ENCODE measurements at places on chromosomes 7 and 10. TPM values are rescaled to one million over a fixed set of nuclear protein-coding genes. Genes with fewer than 3 reads are reported as not detected.

DNA sequence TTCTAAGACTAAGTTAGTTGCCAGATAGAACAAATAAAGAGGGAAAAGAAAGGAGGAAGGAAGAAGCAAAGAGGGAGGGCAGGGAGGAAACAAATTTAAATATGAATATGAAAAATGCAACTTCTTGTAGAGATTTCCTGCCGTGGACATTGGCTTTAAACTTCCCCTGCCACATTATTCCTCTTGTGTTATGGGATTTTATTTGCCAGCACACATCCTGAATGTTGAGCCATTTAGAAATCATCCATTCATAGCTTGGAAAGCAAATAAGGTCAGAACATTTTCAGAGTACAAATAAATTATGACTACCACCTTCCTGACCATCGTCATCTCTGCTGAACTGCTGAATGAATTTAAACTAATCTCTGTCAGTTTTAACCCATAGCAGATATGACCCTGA lies 911.9 kb upstream of the LRRN3 start:
- no peak for DNase-seq

- DNase-seq = no peak
Measured at GRCh38 chr7:99767662-99768061, 16.3 kb downstream of the CYP3A4 start.

DNA sequence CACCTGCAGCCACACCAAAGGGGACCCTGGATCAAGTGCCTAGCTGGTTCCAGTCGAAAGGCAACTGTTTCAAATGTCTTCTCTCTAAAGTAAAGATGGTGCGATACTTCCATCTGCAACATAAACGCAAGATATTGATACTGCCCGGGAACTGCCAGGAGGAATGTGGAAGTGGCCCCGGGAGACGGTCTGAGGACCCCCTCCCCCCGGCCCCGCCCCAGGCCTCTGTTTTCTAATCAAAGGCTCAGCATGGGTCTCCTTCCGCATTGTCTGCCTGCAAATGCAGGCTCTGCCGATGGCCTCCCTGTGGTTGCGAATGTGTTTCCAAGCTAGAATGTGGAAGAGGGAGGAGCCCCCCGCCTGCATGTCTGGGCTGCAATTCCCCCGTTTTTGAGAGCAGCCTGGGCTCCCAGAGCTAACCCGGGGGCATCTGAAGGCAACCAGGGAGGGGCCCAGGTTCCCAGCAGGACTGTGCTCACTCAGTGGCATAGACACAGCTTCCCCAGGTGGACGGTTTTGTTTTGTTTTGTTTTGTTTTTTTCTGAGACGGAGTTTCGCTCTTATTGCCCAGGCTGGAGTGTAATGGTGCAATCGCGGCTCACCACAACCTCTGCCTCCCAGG lies 223.9 kb upstream of the PPP2R2D start:
- no peak for DNase-seq

- no peak for DNase-seq
Measured at GRCh38 chr10:82826132-82826531, 951.1 kb downstream of the NRG3 start.

GRCh38 chr10:72335394-72336258 lies 19.1 kb downstream of the DNAJB12 start:
- no peak for DNase-seq

DNA sequence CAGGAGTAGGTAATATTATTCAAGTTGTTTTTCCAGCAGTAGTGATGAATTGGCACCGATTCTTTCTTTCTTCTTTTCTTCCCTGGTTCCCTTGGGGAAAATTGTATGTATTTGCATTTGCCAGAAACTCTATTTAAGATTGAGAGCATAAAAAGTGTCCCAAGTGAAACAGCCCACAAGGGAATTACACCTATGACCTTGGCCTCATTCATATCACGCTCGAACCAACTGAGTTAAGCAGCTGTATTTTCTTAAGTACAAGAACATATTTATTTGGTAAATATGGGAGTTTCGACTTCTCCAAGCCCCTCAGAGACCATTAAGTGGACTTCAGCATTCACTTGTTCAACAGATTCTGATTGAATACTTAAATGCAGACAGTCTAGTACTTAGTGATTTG lies 54.1 kb upstream of the MET start:
- no peak for DNase-seq

- DNase-seq = no peak
Measured at GRCh38 chr7:49692516-49692915, 80.9 kb upstream of the VWC2 start.

GRCh38 chr10:23079700-23080099 lies 15.7 kb upstream of the MSRB2 start:
- DNase-seq = no peak

DNA sequence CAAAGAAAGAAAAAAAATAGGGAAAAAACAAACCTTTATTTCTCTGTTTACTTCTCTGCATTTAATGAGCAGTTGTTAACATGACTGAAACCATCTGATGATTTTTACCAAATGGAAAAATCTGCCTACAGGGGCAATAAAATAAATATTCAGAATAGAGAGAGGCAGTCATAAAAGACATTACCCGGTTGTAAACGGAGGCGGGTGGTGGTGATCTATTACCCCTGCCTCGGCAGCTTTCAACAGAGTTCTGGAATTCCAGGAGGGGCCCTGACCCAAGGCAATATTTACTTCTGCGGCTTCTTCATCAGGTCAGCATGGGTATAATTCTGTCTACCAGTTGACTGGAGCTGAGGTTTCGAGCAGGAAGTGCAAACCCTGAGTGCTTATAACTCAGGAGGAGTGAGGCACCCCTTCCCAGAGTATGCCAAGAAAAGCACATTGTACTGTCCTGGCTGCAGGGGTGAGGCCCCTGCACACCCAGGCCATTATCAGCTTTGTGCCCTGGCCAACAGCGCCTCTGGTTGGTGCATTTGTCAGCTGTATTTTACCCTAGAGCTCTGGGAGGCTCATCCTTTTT lies 8.2 kb upstream of the CXCL12 start:
- DNase-seq = no peak

DNA sequence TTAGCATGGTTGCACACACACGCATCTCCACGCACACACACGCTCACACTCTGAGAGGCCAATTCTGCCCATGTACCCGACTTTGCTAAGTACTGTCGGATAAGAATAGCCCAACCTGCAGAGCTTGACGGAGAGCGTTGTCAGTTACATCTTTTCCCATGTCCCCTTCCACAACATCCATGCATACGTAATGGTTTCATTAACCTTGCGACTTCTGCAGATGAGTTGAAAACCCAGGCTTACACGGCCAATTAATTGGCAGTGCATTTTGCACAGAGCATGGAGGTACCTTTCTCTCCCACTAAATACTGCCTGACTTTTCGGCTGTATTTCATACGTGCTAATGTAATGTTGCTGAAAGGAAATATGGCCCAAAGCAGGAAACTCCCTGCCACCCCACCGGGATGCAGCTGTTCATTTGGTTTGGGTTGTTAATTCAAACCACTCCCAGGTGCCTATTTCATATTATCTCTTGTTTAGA lies 291.2 kb upstream of the HABP2 start:
- no peak for DNase-seq

DNA sequence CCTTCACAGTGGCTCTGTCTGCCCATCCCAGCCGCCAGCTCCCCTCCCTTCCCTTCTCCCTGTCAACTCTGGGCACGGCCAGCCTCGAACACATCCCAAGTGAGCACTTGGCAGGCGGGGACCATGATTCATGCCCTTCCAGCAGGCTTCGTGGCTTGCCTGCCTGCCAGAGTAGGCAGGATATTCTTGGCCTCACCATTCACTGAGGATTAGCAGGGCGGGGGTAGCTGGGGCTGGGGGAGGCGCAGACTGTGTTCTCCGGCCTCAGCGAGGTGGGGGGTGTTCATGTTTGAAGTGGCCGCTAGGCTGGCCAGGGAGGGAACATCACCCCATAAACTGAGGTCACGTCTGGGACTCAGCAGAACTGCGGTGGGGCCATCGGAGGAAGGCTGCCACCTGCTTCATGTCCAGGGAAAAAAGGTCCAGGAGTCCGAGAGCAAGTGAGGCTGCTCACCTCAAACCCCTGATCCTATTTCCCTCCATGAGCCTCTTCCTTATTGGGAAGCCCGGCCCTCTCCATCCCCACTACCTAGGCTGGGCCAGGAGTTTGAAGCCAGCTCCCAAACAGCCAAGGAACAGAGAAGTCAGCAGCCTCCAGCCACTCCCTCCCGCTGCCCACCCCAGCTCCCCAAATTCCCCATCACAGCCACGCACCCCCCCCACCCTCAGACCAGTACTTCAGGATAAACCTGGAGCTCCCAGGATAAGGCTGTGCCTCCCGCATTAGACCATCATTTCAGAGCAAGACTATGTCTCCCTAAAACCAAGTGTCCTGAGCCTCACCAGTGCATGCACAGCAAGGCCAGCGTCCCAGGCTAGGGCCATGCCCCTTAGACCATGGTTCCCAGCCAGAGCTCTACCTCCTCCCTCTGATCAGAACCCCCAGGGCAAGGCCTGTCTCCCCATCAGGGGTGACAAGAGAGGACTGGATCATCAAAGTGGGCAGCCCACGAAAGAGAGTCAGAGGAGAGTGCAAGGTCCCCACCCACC lies 42.8 kb upstream of the RABGEF1 start:
- no peak for DNase-seq

DNA sequence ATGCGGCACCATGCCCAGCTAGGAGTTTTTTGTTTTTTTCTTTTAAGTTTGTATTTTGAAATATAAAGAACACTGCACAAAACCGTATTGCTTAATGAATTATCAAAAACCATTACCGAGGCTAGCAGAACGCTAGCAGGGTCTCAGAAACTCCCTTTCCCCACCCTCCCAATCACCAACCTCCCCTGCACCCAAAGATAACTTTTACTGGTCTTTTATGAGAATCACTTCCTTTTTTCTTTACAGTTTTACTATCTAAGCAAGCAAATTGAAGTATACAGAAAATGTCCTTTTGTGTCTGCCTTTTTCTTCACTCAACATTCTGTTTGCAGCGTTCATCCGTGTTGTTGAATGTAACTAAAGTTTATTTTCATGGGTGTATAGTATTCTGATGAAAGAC lies 13.4 kb downstream of the HIP1 start:
- DNase-seq = no peak

GRCh38 chr7:157552295-157552993 lies 215.6 kb downstream of the DNAJB6 start:
- no peak for DNase-seq

- no peak for DNase-seq
Measured at GRCh38 chr7:46738796-46739195, 817.7 kb upstream of the IGFBP3 start.

DNA sequence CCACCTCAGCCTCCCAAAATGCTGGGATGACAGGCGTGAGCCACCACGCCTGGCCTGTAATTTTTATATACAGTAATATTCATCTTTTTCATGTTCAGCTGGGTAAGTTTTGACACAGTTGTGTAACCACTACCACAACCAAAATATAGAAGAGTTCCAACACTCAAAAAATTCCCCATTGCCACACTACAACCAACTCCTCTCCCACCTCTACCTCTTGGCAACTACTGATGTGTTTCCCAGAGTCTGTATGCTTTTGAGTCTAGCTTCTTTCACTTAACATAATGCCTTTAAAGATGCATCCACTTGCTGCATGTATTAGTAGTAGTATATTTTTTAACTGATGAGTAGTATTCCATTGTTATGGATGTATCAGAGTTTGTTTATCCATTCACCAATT lies 90.7 kb downstream of the SRPK2 start:
- DNase-seq = no peak

- no peak for DNase-seq
Measured at GRCh38 chr10:88731296-88731695, 25.2 kb downstream of the LIPK start.

GRCh38 chr7:133510326-133511055 lies 257.6 kb downstream of the EXOC4 start:
- DNase-seq = no peak

GRCh38 chr7:130387628-130388403 lies 7.5 kb downstream of the CPA1 start:
- DNase-seq = no peak

DNA sequence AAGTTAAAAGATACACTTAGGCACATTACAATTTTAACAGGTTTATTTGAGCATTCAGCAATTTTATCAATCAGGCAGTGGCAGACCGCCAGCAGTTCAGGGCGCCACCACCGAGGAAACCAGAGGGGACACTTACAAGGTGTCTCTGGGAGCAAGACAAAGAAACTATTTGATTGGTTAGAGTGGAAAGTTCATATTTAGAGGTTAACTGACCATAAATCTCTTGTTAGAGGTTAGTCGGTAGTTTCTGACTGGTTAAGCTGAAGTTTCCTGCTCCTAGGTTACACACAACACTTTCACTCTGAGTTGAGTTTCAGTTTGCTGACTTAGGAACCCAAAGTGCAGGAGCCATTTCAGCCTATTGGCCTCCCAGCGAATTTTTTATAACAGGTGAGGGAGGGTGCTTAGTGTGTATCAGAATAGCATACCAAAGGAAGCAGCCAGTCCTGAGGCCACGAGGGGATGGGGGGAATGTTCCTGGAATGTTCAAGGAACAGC lies 10.8 kb upstream of the PVRIG start:
- DNase-seq = no peak

- no peak for DNase-seq
Measured at GRCh38 chr10:71573562-71574518, 145.7 kb downstream of the C10orf105 start.

DNA sequence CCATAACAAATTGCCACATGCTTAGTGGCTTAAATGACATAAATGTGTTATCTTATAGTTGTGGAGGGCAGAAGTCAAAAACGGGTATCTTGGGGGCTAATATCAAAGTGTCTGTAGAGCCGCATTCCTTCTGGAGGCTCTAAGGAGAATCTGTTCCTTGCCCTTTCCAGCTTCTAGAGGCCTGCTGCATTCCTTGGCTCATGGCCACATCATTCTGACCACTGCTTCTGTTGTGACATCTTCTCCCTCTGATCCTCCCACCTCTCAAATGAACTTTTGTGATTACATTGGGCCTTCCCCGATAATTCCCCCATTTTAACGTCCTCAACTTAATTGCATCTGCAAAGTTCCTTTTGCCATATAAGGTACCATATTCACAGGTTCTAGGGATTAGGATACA lies 76.1 kb downstream of the CYP26A1 start:
- DNase-seq = no peak

GRCh38 chr7:112581529-112581928 lies 100.7 kb downstream of the LSMEM1 start:
- no peak for DNase-seq

GRCh38 chr7:80611779-80612178 lies 26.7 kb upstream of the CD36 start:
- no peak for DNase-seq

- no peak for DNase-seq
Measured at GRCh38 chr7:54888734-54889082, 129.7 kb upstream of the SEC61G start.

Gene TSPAN12
- 7.4 TPM for total RNA-seq

Gene ZNF783
- 35.5 TPM for total RNA-seq

Gene STRIP2
- 1.8 TPM for total RNA-seq

Gene SLC18A3
- 0.34 TPM for total RNA-seq

Gene ARF5
- total RNA-seq = 165 TPM

Gene HOXA11
- 3.3 TPM for total RNA-seq

Gene H2BK1
- total RNA-seq = not detected

Gene AKR1C2
- 2.5 TPM for total RNA-seq

Gene CALML3
- 0.07 TPM for total RNA-seq

Gene ZCCHC24
- total RNA-seq = 34.0 TPM

Gene PODXL
- total RNA-seq = 216 TPM

Gene CLCN1
- total RNA-seq = 0.11 TPM

Gene SLC25A28
- 41.4 TPM for total RNA-seq

Gene CYP2C9
- total RNA-seq = not detected

Gene MORN4
- 16.4 TPM for total RNA-seq

Data from mesothelial cell of epicardium (in vitro differentiated cells).